IMR-90 (cell line): ENCODE measurements at places on chromosomes 3 and 15. TPM values are rescaled to one million over a fixed set of nuclear protein-coding genes. Genes with fewer than 3 reads are reported as not detected.
A peak's percentile ranks its signal among the peaks of the same experiment; 100 is the strongest.

CHRFAM7A gene
- 0.18 TPM in 1 of 2 replicates, not detected in the other for total RNA-seq

DNAH1 gene
- 1.7 and 2.0 TPM in 2 replicates for total RNA-seq

PHLDB2 gene
- total RNA-seq: 27.2 and 28.7 TPM in 2 replicates

TMF1 gene
- 39.1 and 57.5 TPM in 2 replicates for total RNA-seq

DNA sequence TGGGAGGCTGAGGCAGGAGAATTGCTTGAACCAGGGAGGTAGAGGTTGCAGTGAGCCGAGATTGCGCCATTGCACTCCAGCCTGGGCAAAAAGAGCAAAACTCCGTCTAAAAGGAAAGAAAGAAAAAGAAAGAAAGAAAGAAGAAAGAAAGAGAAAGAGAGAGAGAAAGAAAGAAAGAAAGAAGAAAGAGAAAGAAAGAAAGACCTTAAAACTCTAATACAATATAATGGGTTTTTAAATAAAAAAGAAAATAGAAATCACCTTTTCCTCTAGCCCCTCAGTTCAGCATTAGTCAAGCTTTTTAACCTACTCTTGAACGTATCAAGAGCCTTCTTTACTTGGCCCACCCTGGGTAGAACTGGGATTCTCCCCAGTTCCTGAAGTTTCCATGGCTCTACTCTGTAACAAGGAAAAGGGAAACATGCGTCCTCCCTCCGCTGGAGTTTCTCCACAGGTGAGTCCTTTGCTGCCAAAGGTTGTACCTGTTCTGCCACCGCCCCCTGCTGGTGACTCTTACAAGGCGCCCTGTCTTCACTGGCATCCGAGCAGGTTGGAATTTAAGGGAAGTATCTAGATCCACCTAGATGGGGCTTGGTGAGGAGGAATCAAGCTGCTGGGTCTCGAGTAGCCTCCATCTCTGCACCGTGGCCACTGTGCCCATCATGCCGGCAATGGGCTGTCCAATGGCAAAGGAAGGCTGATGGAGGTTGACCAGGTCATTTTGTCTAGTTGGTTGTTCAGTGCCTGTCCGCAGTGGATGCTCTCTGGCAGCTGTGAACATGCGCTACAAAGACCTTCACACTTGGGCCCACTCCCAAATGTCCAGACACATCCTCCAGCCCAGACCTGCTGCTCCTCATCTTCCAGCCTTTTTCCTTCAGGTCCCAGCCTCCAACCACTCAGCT lies 20.6 kb upstream of the EPHB3 start:
- peak; percentile 6 for DNase-seq

DNA sequence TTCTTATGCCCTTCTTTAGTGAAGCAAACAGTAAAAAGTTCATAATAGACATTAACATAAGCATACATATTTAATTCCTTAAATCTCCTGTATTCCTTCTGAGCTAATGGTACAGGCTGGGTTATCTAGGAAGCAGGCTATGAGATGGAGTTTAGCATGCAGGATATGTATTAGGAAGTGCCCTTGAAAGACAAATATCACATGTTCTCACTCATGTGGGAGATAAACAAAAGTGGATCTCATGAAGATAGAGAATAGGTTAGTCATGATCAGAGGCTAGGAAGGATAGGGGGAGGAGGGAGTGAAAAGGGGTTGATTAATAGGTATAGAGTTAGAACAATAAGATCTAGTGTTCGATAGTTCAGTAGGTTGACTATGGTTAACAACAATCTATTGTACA lies 105.4 kb downstream of the CLASP2 start:
- peak; percentile 4 for DNase-seq

DNA sequence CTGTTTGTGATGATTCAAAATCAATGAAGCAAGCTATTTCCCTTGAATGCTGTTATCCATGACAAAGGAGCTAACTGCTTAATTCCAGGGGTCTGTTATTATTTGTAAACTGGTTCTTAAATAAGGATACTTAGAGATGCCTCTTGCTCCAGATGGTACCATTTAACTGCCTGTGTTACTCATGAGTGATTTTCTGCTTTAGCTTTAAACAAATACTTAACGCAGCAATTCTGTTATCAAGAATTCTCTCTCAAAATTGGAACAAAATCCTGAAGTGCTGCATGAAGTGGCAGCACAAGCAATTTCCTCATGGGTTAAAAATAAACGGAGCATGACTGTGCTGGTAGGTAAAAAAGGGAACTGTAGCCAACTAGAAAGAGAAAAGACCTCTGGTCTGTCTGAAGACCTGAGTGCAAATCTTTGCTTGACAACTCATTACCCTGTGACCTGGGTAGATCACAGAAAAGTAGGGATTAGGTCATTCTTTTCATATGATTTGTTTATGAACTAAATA lies 62.5 kb upstream of the GBE1 start:
- DNase-seq: no peak
